BJ (cell line): ENCODE measurements at places on chromosomes 12 and 14.

DNA sequence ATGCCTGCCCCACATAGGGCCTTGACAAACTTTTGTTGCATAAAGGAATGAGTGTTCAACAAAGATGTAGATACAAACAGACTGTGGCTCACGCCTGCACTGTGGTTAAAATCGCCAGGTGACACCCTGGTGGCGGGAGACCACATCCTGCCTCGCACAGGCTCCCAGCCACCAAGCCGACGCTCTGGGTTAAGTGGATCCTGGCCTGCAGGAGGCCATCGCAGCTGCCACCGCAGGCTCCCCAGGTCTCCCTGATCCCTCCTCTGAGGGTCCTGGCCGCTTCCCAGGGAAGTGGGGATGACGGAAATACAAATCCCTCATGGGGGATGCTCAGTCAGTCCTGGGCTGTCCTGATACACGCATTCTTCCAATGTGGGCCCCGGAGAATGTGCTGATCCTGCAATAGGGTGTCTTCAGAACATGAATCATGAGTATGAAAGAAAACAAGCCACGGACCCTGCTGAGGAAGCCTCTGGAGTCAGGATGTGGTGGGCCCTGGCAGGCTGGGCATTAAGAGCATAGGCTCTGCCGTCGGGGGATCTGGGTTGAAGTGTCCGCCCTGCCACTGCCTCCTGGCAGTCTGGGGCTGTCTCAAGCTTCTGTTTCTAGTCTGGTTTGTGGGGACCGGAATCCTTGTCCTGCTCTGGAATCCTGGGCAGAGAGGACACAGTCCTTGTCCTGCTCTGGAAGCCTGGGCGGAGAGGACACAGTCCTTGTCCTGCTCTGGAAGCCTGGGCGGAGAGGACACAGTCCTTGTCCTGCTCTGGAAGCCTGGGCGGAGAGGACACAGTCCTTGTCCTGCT lies 53.5 kb upstream of the BEGAIN start:
- no peak for DNase-seq

GRCh38 chr12:109290061-109290460 lies 19.0 kb downstream of the FOXN4 start:
- DNase-seq = no peak

DNA sequence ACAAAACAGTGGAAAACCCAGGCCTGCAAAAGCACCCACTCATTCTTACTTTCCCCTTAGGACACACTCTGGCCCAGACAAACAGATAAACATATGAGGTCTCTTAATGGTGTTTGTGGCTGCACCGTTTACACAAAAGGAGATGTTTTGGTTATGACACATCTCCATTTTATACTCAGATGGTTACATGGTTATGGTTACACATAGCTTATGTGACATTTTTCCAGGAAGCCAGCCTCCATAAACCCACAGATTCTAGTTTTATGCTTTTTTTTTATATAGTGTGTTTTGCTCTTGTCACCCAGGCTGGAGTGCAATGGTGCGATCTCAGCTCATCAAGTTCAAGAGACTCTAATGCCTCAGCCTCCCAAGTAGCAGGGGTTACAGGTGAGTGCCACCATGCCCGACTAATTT lies 3.5 kb upstream of the KLRD1 start:
- DNase-seq = peak; percentile 91

GRCh38 chr12:19572920-19573558 lies 133.7 kb downstream of the AEBP2 start:
- no peak for DNase-seq

GRCh38 chr12:22755629-22756028 lies 130.7 kb downstream of the ETNK1 start:
- no peak for DNase-seq

DNA sequence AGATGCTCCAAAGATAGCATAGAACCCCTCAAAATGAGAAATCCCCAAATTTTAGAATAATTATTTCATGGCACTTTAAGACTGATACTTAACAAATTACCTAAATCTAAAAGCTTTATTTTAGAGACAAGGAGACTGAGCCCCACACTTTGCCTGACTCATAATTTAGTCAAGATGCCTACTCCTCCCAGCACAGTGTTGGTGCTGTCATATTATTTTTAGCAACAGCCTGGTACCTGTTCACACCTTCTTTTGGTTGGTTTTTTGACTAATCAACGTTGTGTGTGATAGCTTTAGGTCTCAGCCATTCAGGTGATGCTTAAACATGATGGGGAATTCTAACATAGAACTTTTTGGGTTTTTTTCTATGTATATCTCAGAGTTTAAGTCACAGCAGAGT lies 120.2 kb downstream of the SEC23A start:
- no peak for DNase-seq

- DNase-seq = no peak
Measured at GRCh38 chr12:34402228-34402898, 380.1 kb downstream of the ALG10 start.

DNA sequence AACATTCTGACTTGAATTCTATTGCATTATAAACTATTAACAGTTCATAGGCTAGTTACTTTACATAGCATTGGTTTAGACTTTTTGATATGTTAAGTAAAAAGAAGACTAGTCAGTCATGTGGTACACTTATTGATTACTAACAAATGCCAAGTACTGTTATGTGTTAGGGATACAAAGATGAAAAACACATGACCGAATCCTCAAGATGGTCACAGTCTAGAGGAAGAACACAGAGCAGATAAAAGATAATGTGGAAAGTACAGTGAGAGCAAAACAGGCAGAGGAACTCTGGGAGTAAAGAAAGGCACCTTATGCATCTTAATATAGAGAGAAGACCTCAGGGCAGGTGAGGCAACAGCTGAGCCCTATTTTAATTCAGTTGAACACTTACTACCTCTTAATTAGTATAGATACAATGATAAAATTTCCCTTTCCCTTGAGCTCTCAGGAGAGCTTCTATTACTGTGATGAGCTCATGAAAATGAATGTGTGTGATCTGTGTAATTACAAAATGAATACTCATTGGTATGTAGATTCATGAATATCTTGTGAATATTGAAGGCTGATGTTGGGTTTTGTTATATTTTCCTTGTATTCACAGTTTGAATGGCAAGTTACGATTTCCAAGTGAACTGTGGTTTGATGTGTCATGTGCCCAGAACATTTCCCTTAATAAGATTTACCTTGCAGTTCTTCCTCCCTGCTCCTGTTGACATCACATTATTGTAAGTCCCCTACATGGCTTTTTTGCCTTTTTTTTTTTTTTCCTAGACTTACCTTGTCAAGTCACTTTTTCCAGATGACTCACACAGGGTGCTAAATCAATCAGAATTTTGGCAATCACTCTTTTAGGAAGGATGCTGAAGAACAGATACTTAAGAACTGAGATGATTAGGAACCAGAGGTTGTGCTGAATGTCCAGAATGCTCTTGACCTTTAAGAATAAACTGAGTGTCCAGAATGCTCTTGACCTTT lies 29.5 kb upstream of the MSRB3 start:
- no peak for DNase-seq

DNA sequence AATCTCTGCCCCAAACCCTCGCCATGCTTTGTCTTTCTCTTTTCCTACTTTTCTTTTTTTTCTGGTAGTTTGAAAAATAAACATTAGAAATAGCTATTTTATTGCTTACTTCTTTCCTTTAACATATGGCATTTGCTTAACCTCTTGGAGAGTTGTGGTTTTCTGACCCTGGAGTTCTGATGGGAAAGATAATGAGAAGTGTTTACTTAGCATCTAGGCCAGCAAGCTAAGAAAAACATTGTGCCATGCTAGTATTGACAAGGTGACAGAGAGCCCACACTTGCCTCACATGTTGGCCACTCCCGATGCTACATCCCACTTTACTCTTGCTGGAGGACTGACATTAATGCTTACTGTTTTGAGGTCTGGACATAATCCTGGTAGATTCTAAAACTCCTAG lies 886.2 kb downstream of the DIO2 start:
- no peak for DNase-seq

DNA sequence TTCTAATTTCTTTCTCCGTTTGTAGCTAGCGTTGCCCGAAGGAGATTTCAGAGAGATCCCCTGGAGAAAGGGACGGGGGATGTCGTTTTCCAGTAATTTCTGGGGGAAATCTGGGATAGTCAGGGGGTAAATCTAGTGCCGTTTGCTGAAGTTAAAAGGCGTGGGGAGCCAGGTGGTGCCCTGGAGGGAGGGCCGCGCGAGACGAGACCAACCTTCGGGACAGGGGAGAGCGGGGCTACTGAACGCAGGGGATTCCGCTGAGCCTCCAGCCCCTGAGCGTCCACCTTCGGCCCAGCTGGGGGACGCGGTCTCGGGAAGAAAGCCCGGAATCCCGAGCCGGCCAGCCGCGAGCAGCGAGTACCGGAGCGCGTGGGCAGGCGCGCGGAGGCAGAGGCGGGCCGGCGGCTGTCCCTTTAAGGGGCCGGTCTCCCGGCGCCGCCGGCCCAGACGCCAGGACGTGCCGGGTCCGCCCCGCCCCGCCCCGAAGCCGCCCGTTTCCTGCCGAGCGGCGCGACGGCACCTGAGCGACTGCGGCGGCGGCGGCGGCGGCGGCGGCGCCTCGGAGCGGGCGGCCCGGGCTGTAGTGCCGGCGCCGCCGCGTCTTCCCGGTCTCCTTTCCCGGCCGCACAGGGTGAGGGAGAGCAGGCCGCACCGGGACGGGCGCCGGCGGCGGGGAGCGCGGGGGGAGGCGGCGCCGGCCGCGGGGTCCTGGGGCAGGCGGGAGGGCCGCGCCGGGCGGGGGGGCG lies at the start of gene KTN1:
TSS of gene KTN1 (plus strand) at position 484 of the 746 bp plus-strand sequence. CDS start 31,842 bp downstream, outside the sequence.
- no peak for DNase-seq

DNA sequence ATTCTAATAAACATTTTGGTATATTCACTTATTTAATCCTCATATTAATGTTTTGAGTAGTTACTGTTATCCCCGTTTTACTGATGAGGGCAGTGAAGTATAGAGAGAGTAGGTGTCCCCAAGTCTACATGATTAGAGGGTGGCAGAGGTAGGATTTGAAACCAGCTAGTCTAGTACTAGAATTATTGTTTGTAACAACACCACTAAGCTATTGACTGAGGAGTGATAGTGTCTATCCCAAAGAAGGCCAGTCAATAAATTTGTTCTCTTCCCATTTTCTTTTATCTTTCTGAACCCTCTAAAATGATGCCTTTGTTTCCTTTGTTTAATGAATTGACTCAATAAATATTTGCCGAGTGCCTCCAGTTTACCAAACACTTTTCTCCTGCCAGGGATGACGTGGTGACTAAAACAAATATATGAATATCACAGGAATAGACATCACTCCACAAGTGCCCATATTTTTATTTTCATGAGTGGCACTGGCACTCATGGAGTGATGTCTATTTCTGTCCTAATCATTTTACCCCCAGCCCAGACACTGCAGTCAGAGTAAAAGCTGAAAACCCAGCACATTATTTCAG lies 247.5 kb downstream of the SLC16A7 start:
- no peak for DNase-seq

- DNase-seq = no peak
Measured at GRCh38 chr14:96455588-96455987, 46.6 kb upstream of the PAPOLA start.

- peak; percentile 69 for DNase-seq
Measured at GRCh38 chr12:38316391-38317129, at the start of gene ALG10B. Gene ALG10B (plus strand): TSS chr12:38316774. CDS start chr12:38316894, 120 bp downstream.

- no peak for DNase-seq
Measured at GRCh38 chr12:27981874-27982273, 9.3 kb upstream of the PTHLH start.

DNA sequence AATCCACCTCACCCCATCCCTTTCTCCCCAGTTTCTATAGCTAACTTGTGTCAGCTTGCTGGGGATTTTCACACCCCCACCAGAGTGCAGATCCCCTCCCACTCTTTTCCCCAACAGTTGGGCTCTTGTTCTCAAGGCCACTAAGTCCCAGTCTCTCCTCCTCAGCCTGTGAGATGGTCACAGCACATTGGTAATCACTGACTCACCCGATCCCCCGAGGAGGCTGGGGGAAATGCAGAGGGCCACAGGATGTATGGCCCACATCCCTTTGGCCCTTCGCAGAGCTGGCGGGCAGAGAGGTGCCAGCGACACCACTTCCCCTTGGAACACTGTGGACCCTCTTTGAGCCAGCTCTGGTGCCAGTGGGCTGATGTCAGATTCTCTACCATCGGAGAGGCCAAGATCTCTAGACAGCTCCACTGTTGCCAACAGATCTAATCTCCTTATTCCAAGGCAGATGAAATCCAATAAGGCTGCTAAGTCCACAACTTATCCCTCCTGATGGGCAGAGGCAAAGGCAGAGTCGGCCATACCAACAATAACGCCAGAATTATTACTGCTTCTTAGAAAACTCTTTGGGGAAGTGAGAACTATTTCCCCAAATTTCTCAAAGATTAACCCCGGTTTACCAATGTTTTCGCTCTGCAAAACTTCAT lies 1.6 kb downstream of the FMNL3 start:
- DNase-seq = no peak

DNA sequence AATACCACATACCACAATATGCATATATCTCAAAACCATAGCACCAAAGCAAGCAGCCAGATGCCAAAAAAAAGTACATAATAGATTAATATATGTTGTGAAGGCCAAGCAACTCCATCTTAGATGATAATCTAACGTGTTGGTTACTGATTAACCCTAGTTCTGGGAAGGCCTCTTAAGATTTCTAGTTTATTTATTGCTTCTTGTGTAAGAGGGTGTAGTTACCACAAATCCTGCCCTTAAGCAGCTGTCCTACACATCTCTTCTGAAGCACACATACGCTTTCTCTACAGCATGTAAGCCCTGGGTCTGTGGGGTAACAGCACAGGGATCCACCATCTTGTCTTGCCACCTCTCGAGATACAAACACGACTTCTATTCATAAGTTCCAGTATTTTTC lies 236.8 kb upstream of the AVPR1A start:
- no peak for DNase-seq

DNA sequence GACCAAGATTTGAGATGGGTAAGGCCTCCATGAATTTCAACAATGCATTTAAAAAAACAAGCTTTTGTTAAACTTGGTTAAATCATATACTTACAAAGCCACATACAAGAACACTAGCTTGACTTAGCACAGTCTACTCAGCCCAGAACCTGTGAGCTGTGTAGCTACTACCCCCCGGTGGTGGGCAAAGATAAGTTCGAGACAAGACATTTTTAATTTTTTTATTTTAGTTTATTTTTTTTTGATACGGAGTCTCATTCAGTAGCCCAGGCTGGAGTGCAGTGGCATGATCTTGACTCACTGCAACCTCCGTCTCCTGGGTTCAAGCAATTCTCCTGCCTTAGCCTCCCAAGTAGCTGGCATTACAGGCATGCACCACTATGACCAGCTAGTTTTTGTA lies 3.7 kb upstream of the NECAP1 start:
- DNase-seq = no peak

DNA sequence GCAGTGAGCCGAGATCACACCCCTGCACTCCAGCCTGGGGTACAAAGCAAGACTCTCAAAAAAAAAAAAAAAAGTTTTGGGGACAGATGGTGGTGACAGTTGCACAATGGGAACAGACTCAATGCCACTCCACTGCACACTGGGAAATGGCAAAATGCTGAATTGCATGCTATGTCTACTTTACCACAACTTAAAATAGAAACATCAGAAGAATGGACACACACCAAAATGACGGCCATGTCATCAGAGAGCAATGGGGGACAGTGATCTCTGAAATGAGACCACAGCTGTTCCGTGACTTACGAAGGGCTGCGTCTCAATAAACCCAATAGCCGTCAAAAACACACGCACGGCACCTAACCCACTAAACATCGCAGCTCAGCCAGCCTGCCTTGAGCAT lies 13.7 kb downstream of the DDX54 start:
- DNase-seq = no peak
